ENCODE measurements at places on chromosomes 1 and 21. TPM values are rescaled to one million over a fixed set of nuclear protein-coding genes. Genes with fewer than 3 reads are reported as not detected.

DNA sequence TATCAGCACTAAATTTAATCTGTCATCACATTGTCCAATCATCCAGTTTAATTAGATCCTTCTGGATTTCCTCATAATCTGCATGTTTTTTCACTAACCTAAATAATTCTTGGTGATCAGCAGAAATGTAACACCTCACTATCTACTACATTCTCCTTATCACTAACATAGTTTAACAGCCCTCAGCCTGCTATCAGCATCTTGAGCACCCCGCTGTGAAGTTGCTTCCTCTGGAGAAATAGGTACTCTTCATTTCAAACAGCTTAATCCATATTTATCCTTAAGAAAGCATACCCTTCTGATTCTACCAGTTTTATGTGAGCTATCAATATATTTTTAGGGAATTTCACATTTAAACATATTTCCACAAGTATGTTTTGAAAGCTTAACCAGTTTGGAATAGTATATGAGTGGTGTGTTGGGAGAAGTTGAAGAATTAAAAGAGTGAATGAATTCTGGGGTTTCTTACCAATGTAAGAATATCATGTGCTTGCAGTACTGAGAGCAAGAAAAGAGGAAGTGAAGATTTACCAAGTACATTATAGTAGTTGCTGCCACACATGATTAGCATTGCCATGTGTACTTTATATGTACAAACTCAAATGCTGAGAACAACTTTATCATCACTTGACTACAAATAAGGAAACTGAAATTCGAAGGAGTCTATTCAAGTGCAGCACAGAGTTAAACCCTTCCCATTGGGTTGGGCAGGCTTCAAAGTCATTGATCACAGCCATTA is 771.1 kb upstream of the ADGRL4 start:
- DNase-seq: no peak

- DNase-seq: no peak
Measured at GRCh38 chr1:53088616-53089300, 26.7 kb downstream of the PODN start.

GRCh38 chr1:62318320-62318755 is 896 bp downstream of the KANK4 start:
- no peak for DNase-seq

Gene FAM20B
- 38.1 TPM for total RNA-seq

Gene INTS11
- total RNA-seq: 120 TPM

Gene KLF17
- total RNA-seq: not detected

Gene OR2T29
- total RNA-seq: not detected
